Ovary (tissue), 10 donors: ENCODE measurements at places on chromosomes 2 and 18. TPM values are rescaled to one million over a fixed set of nuclear protein-coding genes. Genes with fewer than 3 reads are reported as not detected.

The CD8B gene
- total RNA-seq = 0.48 TPM

DNA sequence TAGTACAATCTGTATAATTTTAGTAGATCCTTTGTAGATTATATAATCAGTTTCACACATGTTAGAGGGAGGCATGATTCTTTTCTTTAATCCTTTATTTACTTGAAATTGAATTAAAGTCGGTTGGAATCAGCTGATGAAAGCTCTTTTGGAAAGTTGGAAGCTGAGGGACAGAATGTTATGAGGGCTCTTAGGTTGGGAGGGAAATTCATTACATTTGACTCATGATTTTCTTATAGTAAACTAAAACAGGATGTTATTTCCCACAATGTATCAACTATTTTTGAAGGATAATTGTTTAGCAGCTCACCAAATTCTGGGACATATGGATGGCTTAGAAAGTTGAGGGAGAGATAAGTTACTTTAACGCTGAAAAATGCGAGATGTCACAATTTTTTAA is 52.7 kb upstream of the TMEFF2 start:
- no peak for DNase-seq

DNA sequence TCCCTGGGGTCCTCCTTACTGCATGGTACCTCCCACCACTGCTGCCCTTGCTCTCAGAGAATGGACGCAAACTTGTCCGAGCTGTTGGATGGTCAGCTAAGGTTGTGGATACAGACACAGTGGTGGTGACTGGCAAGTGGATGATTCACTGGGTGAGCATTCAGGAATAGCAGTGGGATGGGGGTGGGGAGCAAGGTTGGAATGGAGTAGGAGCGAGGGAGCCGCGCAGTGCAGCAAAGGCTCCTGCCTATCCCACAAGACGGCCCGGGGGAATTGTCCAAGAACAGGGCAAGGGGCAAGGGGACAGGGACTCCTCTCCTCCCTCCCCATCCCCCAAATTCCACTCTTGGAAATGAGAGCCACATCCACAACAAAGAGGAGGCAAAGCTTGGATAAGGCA is 102.2 kb downstream of the PIEZO2 start:
- no peak for DNase-seq

GRCh38 chr2:5951471-5951870 is 259.3 kb downstream of the SOX11 start:
- DNase-seq = no peak

DNA sequence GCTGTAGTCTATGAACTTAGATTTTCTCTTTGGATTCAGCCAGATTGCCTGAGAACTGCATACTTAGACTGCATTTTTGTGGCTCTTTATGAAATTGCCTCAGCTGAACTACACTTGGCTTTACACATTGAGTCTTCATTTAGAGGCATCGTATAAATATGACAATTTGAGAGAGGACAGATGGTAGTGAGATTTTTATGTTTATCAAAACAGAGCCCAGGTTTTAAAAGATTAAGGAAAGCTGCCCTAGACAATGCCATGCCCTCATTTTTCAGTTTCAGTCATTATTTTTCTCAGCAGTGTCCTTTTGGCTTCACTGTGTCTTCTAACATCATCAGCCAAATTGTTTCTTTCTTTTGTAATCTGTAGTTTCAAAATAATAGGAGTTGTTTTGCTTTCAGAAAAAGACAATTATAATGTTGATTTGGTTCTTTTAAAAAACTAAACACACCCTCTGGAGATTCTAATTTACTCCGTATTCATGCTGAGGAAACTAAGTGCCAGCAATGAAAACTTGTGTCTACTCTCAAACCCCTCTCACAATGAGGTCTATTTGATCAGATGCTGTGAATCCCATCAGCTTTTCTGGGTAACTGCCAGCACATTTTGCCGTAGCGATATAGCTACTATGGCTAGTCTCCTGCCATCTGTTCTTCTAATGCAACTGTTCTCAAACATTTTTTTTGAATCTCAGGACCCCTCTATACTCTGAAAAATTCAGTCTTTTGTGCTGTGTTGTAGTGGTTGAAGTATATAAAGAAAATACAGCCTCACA is 46.2 kb downstream of the TWSG1 start:
- no peak for DNase-seq

- DNase-seq = no peak
Measured at GRCh38 chr2:101307950-101308431, 510 bp downstream of the RNF149 start.

DNA sequence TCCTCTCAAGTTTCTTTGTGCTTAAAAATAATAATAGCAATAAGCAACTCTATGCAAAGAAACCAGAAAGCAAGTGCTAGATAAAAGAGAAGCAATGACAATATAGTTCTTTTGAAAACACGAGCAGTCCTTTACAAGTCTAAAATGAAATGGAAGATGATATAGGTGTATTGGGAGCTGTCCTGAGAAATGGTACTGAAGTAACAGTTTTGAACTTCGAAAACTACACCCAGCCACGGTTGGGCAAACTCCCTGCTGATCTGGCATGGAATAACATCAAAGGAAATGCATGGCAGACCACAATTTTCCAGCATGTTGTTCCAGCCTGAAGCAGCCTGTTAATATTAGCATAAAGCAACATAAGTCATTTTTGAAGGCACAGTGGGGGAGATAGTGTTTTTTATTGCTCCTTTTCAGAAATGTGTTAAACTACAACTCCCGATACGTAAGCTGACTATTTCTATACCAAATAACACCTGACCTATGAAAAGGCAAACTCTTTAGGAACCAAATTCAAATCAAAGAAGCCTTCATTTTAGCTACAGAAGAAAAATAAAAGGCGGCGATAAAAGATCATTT is 596.1 kb upstream of the KLHL29 start:
- DNase-seq = no peak

- no peak for DNase-seq
Measured at GRCh38 chr18:39497821-39498220, 1932.2 kb upstream of the CELF4 start.

DNA sequence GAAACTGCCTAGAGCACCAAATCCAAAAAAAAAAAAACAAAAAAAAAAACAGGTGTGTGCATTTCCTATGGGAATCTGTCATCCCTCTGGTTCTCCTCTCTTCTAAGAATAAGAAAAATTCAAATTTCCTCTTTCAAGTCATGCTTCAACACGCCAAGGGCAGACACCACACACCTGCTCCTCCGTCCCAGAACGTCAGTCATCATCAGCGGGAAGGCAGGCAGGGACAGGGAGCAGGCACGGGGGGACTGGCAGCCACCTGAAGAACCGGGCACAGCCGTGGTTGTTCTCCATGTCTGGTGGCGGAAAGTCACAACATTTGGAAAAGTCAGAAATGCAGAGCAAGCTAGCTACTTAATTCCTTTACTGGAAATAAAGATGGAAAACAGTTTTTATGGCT is 214.8 kb downstream of the IKZF2 start:
- no peak for DNase-seq

GRCh38 chr2:28446531-28446930 is 49.3 kb upstream of the PLB1 start:
- no peak for DNase-seq

The CELF4 gene
- 1.1 TPM for total RNA-seq

- no peak for DNase-seq
Measured at GRCh38 chr18:28003451-28003850, 173.5 kb downstream of the CDH2 start.

The ATG4B gene
- 37.1 TPM for total RNA-seq

DNA sequence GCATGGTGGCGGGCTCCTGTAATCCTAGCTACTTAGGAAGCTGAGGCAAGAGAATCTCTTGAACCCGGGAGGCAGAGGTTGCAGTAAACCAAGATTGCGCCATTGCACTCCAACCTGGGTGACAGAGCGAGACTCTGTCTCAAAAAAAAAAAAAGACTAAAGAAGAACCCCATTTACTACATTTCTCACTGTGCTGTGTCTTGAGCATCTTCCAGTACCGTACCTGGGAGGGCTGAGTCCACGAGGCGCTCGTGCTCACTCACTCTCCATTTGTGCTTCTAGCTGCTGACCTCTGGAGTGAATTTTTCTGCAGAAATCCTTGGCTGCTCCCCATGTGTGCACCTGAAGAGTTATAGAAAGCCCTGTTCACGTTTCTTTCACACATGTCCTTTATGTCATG is 204.8 kb downstream of the LDLRAD4 start:
- no peak for DNase-seq

DNA sequence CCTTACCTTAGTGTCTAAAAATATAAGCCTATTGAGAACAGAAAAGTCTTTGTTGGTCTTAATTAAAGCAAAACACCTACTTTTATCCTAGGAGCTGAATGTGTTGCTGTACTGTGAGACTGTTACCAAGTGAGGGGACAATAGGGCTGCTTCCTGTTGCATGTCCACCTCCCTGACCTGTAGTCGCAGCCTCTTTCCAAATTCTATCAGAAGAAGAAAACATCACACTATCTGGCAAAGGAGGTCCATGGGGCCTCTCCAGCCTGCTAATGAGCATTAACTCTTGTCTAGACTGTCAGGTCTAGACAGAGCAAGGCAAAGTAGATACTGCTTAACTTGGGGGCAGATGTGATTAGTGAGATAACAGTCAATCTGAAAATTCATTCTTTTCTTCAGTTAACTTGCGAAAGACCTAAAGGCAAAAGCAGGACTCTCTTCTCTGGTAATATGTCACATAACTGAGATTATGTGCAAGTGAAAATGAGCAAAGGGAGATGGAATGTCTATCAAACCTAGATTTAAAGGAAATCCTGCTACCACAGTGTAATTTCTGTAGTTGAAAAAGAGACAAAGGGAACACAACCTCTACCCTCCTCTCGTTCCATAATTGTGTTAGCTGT is 66.9 kb downstream of the CDH20 start:
- DNase-seq = no peak

GRCh38 chr2:73107211-73107926 is 5.4 kb downstream of the RAB11FIP5 start:
- DNase-seq = no peak

GRCh38 chr2:17867133-17867532 is 11.3 kb upstream of the KCNS3 start:
- no peak for DNase-seq

The SULT1C2 gene
- under 0.01 TPM for total RNA-seq

GRCh38 chr18:57784034-57784800 is 18.9 kb downstream of the ATP8B1 start:
- no peak for DNase-seq

GRCh38 chr2:199424160-199424559 is 33.6 kb downstream of the SATB2 start:
- no peak for DNase-seq

The ZNF804A gene
- not detected for total RNA-seq

The SNORC gene
- total RNA-seq = 0.83 TPM

The EFEMP1 gene
- 246 TPM for total RNA-seq

DNA sequence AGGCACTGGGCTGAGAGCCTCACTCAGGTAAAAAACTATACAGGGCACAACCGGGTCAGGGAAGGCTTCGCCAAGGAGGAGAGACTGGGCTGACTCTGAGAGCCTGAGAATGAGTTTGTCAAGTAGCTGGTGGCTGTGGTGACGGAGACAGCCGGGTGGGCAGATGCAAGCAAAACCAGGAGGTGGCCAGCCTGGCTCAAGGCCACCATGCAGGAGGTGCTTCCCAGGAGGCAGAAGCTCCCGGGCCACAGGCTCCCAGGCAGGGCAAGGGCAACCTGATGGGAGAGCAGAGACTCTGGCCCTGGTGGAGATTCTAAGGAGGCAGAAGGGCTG is 2.9 kb upstream of the INHBB start:
- DNase-seq = no peak

GRCh38 chr2:177852389-177852788 is 220.2 kb downstream of the PDE11A start:
- DNase-seq = no peak

The UGT1A3 gene
- total RNA-seq = not detected
